Effector memory CD8-positive, alpha-beta T cell (primary cell): ENCODE measurements at places on chromosomes 5 and 9.

- peak; percentile 76 for DNase-seq
Measured at GRCh38 chr9:21813575-21814473, 11.4 kb downstream of the MTAP start.

- DNase-seq, result no peak
Measured at GRCh38 chr5:122730037-122730436, 44.8 kb upstream of the SNX2 start.

- no peak for DNase-seq
Measured at GRCh38 chr9:128246471-128246870, 29.3 kb downstream of the GOLGA2 start.

- no peak for DNase-seq
Measured at GRCh38 chr5:115767424-115767823, 49.0 kb downstream of the CDO1 start.

- no peak for DNase-seq
Measured at GRCh38 chr9:99860266-99860665, 38.6 kb downstream of the NR4A3 start.

GRCh38 chr5:167796672-167797071, 494.8 kb upstream of the WWC1 start:
- no peak for DNase-seq

DNA sequence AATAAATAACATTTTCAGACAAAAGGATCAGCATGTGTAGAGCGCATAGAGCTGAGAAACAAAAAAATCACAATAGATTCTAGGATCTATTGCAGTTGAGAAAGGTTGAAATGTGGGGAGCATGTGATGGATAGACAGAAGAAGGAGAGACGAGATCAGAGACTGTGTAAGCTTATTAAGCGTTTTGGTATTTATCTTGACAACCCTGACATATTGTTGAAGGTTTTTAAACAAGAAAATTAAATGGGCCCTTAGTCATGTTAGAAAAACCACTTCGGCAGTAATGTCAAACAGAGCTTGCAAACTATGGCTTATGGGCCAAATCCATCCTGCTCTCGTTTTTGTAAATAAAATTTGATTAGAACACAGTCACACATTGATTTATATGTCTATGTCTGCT, 200.5 kb upstream of the KLF4 start:
- no peak for DNase-seq

DNA sequence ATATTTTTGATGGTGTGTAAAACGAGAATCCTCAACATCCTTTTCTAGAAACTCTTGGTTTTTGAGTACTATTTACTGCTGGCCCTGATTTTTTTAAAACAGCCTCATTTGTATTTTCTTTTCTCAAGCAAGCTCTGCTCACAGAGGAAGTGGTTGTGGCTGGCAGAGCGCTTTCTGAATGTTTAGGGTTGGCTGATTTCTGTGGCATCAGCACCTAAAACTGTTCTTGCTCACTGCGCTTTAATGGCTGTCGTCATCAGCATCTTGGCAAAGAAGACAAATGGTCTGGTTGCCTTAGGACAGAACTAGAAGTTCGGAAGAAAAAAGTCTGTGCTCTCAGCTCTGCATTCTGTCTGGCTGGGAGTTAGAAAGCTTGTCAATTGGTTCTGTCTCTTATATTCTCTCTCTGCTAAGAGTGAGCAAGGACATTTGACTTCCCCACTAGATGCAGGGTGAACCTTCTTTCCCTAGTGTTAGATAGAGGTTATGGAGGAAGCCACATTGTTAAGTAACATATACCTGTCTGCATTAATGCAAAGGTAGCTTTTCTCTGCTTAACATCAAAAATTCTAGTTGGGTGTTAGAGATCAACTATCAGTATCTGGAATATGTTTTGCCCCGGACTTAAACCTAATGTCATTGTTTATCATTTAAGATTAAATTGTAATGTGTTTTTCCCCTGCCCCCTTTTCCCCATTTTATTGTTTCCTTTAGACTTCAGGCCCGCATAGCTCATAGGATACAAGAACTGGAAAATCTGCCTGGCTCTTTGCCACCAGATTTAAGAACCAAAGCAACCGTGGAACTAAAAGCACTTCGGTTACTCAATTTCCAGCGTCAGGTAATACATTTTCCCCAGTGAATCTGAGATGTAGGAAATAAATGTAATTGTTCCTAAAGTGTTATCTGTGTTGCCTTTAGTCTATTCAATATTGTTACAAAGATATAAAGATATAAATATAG, 39.0 kb downstream of the SMARCA2 start:
- DNase-seq, result peak; percentile 66

DNA sequence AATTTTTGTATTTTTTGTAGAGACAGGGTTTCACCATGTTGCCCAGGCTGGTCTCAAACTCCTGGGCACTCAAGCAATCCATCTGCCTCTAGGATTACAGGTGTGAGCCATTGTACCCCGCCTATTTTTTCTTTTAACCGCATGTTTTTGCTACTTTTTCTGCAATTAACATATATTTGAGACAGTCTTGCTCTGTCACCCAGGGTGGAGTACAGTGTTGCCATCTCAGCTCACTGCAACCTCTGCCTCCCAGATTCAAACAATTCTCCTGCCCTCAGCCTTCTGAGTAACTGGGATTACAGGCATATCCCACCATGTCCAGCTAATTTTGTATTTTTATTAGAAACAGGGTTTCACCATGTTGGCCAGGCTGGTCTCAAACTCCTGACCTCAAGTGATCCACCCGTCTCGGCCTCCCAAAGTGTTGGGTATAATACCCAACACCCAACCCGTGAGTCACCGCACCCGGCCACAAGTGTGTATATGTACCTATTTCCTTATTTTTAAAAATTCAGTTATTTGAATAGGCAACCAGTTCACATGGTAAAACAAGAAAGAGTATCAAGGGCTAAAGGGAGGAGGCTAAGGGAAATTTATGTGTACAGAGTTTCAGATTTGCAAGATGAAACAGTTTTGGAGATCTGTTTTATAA, 13.3 kb downstream of the PHAX start:
- DNase-seq, result no peak

GRCh38 chr9:130020618-130021017, 22.4 kb downstream of the FNBP1 start:
- no peak for DNase-seq

DNA sequence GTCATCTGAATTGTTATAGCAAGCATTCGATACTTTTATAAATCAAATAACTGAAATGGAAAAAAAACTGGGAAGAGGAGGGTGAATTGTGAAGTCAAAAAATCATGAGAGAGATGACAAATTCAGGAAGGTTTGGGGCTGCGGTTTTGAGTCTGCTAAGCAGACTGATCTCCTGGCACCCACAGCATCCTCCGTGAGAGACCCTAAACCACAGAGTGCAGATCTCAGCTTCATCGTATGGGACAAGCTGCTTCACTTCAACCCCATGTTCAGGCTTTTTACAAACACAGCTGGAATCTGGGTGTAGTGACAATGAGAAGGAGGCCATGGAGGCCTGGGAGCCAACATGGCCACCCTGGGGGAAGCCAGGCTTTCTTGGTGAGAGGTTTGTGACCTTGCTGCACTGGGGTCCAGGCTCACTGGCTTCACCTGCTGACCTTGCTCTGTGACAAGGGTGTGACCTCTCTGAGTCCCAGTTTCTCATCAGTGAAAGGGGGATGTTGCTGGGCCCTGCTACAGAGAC, 19.4 kb downstream of the USP20 start:
- DNase-seq, result no peak

DNA sequence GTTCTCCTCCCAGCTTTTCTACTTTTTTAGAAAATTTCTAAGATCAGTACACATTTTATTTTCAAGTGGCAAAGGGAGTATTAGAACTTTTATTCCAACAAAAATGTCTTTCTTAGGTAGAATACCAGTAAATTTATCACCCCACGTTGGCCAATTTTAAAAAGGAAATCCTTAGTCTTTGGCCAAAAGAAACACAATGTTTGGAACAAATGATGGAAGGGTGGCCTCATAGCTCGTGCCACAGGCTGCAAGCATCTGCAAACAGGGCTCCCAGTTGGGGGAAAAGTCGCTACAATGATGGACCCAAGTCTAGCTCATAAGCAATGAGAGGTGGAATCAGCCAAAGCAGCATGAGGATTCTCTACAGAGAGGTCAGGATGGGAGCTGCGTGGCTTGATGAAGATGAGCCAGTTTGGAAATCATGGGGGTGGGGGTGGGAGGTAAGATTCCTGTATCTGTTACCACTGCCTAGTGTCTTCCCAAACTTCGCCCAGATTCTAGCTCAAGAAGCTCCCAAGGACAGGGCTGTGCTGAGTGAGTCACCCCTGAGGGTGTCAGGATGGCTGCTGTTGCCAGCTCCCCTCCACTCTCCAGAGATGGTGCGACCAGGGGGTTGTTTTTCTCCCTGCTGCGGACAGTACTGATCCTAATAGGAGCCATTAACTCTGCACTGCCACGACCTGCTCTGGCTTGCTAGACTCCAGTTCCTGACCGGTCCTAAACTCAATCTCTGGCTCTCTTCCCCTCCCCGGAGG, 75.6 kb downstream of the DCP2 start:
- DNase-seq, result no peak

DNA sequence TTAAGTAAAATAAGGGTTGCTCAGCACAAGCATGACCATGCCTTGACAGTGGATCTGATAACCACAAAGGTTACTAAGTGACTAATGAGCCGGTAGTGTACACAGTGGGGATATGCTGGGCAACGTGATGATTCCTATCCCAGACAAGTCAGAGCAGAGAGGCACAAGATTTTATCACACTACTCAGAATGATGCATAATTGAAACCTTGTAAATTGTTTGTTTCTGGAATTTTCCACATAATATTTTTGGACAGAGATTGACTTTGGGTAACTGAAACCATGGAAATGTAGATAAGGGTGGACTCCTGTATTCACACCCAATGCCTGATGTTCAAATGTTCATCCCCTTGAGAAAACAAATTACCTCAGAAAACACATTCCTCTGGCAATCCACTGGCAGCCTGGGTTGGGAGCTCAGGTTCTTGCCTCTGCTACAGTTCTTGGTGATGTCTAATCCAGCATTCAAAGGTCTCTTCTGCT, 16.2 kb upstream of the ERAP1 start:
- DNase-seq, result no peak

- DNase-seq, result no peak
Measured at GRCh38 chr9:33813712-33814641, 3.0 kb upstream of the UBE2R2 start.

GRCh38 chr9:109652971-109653370, 127.0 kb upstream of the PALM2AKAP2 start:
- DNase-seq, result no peak

DNA sequence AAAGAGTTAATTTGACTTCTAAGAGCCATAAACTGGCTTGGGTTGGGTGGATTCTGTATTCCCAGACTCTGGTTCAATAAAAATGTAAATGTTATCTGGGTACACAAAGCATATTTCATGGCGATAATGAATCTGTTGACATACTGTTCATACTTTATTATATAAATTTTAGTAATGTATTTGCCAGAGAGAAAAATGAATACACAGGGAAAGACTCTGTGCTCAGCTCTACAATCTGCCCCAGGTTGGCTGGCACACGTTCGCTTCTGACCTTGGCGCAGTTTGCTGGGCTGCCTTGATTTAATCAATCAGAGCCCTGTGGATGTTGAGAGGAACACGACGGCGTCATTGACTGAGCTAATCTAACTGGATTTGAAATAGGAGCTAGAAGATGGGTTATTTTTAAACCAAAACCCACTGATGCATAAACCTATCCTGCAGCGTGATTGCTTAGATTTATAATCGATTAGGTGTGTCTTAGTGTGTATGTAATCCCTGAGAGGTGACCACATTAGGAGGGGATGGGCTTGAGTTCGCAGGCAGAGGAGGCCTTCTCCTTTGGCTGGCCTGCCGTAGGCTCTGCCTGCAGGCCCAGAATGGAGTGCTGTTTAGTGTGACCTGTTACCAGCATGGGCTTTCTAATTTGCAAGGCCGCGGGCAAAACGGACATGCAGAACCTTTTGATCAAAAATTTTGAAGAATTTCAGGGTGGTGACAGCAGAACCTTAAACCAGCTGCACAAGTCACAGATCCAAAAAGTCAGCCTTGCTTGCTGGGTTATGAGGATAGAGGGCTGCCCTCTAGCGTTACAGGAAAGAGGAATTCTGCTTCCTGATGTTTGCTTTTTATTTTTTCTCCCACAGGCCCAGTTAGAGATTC, 3.9 kb upstream of the ADCY2 start:
- DNase-seq, result no peak

DNA sequence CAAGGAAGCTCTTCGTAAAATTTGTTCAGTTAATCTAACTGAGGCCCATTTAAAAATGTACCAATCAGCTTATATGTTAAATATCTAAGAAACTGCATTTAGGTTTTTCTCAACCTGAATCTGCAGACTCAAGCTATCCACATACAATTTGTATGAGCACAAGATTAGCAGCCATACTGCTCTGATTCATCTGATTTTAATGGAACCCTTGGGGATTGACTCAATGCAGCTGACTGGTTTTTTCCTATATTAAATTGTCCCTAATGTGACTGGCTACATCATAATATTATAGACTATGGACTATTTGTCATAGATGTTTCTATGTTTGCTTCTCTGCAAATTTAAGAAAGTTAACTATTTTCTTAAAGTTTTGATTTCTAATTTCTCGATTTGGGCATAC, 451.0 kb upstream of the TUSC1 start:
- no peak for DNase-seq

DNA sequence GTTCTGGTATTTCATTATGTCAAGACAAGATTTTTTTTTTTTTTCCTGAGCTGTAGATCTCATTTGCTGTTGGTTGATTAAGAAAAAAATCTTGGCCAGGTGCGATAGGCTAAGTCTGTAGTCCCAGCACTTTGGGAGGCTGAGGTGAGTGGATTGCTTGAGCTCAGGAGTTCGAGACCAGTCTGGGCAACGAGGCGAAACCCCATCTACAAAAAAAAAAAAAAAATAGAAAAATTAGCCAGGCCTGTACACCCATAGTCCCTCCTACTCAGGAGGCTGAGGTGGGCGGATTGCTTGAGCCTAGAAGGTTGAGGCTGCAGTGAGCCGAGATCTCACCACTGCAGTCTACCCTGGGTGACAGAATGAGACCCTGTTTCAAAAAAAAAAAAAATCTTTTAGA, 12.2 kb downstream of the CDC42SE2 start:
- DNase-seq, result no peak

DNA sequence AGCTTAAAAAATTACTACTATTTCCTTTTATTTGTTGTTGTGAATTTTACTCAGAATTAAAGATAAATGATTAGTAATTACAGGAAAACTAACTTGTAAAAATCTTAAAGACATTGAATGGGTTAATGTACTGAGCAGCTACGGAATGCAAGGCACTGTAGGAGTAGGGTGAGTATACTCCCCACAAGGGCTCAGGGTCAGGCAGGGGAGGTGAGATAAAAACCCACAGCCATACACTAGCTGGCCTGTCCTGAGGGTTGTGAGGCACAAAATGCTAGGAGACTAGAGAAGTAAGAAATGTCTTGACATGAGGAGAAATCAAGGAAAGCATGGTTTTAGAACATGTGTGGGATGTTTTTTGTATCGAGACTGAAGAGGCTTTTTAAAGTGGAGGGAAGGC, 13.4 kb downstream of the ZBED3 start:
- DNase-seq, result no peak
